Stimulated activated CD4-positive, alpha-beta T cell treated with anti-CD3 and anti-CD28 coated beads, TNF-alpha, amount 100 ng/mL, for 48 hours (primary cell): ENCODE measurements at places on chromosomes 5 and 9.

GRCh38 chr9:131676431-131676972 is 63.4 kb downstream of the RAPGEF1 start:
- DNase-seq = no peak

DNA sequence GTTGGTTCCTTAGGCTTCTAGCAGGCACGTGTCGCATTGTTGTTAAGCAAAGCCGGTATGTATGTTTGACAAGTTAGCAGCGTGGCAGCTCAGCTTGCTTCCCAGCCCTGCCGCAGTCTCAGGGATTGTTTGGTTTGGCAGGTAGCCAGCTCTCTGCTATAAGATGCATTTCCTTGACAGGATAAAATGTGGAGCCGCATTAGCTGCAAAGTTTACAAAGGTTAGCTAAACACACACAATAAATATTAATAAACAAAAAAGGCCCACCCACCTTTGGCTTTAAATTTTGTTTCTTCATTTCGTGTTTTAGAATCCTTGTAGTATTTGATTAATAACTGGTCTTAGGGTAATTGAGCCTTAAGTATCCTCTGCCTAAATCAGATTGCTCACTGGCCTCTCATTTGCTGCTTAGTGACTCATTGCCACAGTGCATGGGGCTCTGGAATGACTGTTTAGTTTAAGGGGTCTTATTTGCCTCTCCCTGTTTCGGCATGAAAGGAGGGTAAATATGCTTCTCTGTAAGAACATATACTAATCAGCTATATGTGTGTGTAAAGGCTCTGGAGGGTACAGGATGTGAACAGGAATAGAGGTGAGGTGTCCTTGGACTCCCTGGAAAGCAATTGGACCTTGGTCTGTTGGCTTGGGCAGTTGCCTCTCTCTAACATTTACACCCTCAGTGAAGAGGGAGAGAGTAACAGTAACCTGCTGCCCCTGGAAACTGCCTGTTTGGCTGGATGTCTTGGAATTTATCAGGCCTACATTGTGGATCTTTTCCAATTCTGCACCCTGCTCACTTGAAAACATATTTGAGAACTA is 122.0 kb downstream of the GDNF start:
- no peak for DNase-seq

- DNase-seq = no peak
Measured at GRCh38 chr9:128920381-128921058, at the start of gene PHYHD1. PHYHD1 (plus strand) TSS chr9:128920982; CDS start chr9:128922324, 1,342 bp downstream.

GRCh38 chr5:21774801-21775200 is 1078.3 kb downstream of the CDH12 start:
- no peak for DNase-seq

DNA sequence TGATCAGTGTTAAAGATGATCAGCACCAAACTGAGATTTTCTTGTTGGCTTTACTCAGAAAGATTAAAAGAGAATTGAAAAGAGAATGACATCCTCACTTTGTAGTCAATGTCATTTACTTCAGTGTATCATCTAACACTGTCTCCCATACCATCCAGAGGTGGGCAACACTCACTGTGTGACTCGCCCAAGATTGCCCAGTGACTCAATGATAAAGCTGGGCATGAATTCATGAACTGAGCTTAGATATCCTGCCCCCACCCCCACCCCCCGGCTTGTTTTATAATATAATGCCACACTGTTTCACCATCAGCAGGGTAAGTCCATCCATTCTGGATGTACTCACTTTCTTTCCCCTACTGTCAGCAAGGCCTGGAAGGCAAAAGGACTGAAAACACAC is 242.2 kb downstream of the FAM114A2 start:
- no peak for DNase-seq

- DNase-seq = no peak
Measured at GRCh38 chr5:16600397-16600796, 16.4 kb downstream of the RETREG1 start.

- no peak for DNase-seq
Measured at GRCh38 chr5:149824846-149825245, 94.7 kb downstream of the PPARGC1B start.

DNA sequence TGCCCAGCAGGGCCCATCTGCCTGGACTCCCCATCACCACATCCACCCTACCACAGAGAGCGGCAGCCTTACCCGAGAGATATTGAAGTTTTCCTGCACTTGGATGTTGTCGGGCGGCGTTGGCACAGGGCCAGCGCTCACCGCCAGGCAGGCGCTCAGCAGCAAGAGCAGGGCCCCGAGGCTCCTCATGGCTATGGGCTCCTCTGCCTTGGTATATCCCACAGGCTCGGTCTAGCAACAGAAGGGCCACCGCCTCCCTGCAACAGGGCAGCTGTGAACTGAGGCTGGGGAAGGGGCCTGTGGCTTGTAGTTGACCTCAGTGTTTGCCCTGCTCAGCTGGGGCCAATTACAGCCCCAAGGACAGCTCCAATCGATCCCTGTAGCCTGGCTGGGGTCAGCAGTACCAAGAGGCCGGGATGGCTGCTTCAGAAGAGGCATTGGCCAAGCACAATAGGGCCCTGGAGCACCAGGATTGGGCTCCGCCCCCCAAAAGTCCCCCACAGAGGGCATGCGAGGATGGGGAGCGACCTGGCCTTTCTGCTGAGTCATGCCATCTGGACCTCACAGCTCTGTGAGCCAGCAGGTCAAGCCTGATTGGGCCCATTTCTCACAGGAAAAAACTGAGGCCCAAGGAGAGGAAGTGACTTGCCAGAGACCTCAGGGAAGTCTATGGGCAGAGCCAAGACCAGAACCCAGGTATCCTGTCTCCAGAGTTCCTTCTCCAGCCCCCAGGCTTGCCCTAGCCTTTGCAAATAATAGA is at the start of gene AMBP:
Gene AMBP (minus strand): TSS at position 280 of the 760 bp plus-strand sequence. CDS start 91 bp downstream, at position 189.
- no peak for DNase-seq
